ENCODE measurements at places on chromosomes 1 and 21.

DNA sequence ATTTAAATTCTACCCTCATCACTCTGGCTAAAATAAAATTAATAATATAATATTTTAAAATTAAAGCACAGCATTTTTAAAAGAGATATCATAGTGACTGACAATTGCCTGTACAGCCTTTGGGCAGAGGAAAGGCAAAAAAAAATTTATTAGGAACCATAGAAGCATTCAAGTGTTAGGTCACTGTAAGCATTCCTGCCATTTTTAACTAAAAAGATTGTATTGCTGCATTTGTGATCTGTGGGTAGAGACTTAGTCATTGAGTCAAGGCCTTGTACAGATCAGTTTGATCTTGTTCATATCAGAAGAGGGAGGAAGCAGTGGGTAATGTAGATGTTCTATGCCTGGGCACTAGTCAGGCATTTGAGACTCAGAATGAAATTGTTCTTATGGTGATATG lies 109.9 kb downstream of the LYPLAL1 start:
- no peak for DNase-seq

DNA sequence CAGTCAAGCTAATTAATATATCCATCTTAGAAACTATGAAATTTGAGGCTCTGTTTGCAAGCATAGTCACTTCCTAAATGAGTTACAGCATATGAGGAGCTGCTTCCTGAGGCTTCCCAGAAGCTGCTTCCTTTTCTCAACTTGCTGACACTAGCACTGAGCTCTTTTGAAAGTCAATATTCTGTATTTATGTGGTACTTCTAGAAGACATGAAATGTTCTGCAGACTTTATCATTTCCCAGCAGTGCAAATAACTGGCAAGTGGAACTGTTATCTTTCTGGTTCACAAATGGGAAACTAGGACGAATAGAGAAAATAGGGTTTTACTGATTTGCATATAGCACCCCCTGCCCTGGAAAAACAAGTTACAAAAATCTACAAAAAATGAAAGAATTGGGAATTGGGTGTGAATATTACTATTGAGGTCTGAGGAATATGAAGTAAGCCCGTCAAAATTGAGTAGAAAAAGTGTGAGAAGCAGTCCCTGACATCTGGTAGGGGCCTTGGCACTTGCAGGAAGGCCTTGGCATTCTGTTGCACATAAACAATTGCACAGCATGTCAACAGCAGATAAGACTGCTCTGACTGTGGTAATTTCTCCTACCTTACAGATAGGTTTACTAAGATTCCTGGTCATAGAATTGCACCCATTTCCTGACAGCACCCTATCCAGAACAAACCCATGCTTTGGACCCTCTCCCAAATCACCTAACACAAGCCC lies 7.1 kb downstream of the GIPC2 start:
- DNase-seq: no peak

DNA sequence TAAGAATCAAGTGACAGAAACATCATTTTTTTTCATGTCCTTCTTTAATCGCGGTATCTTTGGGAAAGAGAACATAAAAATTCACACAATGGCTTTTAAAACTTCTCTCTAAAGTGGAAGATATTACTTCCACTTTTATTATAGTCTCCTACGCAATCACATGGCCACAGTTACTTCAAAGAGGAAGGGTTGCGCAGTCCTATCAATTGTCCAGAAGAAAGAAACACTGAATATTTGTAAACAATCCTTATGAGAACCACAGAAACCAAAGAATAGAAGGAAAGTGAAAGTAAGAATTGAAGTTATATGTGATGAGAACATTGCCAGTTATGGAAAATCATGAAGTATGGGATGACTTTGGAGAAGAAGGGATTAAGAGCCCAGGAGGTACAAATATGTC lies 32.6 kb downstream of the CFH start:
- no peak for DNase-seq

- no peak for DNase-seq
These were observed 70.7 kb upstream of the SYT6 start for GRCh38 chr1:114224196-114224907.

DNA sequence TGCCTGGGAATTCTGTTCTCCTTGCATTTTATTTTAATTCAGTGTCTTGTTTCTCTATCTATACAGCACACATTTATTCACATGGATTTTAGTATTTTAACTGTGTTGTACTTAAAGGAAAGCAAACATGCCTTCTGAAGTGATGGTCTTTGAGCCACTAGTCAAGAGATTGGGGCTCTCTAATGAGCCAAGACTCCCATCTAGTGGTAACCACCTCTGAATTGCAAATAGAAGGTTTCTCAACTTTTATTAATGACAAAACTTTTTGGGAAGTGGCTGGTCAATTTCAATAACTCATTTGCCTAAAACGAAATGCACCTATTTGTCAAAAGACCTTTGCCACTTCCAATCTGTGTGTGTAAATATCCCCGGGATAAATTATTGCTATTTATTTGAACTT lies 199.6 kb downstream of the LTN1 start:
- DNase-seq: no peak

GRCh38 chr1:67713057-67713846 lies 28.3 kb downstream of the GADD45A start:
- no peak for DNase-seq

- no peak for DNase-seq
These were observed 808 bp downstream of the C1orf116 start for GRCh38 chr1:207031632-207032264.

DNA sequence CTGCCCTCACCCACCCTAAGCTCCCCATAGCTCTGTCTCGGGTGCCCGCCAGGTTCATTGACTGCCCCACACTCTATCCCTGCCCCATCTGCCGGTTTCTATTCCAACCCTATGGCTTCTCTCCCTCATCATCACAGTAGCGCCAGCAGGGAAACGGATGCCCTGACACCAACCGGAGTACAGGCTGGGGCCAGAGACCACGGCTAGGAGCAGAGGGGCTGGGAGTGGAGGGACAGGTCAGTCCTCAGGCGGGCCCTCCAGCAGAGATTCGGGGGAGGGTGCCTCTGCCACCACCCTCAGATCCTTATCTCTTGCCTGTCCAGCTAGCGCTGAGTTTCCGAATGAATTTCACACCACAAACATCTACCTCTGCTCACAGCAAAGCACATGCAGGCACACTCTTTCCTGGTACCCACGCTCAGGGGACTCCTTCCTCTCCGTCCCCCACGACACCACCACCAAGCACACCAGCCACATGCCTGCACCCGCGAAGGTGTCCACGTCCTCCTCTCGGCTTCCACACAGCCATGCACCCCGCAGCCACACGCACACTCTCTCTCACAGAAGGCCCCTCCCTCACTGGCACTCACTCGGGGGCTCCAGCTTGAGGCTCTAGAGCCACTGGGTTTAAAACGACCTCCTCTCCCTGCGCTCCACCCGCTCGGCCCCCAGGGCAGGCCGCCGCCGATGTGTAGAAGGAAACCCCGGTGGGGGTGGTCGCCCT lies 7.2 kb downstream of the TAL1 start:
- no peak for DNase-seq

GRCh38 chr1:227893300-227893948 lies 54.3 kb downstream of the WNT9A start:
- peak; percentile 27 for DNase-seq

- no peak for DNase-seq
These were observed 33.5 kb downstream of the UBE2G2 start for GRCh38 chr21:44767834-44768831.

DNA sequence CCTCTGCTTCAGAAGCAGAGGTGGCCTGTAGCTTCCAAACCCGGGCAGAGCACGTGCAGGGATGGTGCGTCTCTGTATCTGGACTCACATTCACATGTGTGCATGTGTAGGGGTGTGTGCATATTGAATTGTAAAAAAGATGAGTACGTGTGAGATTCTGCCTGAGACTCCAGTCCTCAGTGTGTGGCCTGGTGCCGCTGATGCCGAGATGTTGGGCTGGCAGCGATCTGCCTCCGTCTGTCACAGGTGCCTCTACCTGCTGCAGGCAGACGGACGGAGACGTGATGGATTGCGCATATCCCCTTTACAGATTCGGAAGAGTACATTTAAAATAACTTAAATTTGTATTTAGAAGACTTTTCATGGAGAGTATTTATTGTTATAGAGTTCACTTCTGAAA lies 53.6 kb downstream of the ADARB1 start:
- DNase-seq: no peak

GRCh38 chr1:1359664-1360468 lies 1.5 kb upstream of the MXRA8 start:
- DNase-seq: no peak

DNA sequence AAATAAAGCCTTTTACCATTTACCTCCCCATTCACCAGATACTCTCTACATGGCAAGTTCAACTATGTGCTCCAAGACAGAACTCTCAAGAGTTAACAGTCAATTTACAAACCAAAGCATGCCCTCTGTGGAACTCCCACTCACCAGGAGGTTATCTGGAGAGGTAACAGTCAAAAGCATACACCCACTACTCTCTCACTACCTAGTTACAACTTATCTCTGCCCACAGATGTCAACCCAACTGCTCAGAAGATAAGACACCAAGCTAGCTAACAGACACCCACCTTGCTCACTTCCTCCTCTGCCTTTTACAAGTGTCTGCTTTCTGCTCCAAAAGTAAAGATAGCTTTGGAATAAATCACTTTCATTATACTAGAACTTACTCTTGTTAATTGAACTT lies 131.0 kb downstream of the TRIM33 start:
- no peak for DNase-seq

DNA sequence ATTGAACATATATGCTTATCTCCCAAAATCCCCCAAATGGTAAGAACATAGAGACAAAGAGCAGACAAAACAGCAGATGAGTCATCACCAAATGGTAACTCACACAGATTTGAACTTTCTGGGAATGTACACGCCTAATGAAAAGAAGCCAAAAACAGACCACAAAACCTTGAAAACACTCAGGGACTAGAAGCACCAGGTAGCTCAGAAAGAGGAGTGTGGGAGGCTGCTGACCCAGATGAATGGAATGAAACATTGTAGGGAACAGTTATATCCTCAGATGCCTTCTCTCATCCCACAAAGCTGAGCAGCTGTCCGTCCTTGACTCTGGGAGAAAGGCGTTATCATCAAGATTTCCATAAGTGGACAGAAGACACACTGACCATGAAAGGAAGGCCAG lies 307.0 kb upstream of the USP25 start:
- DNase-seq: no peak

GRCh38 chr1:36386265-36387140 lies 779 bp upstream of the STK40 start:
- DNase-seq: peak; percentile 83

GRCh38 chr1:48472638-48473037 lies 634 bp upstream of the SPATA6 start:
- no peak for DNase-seq

DNA sequence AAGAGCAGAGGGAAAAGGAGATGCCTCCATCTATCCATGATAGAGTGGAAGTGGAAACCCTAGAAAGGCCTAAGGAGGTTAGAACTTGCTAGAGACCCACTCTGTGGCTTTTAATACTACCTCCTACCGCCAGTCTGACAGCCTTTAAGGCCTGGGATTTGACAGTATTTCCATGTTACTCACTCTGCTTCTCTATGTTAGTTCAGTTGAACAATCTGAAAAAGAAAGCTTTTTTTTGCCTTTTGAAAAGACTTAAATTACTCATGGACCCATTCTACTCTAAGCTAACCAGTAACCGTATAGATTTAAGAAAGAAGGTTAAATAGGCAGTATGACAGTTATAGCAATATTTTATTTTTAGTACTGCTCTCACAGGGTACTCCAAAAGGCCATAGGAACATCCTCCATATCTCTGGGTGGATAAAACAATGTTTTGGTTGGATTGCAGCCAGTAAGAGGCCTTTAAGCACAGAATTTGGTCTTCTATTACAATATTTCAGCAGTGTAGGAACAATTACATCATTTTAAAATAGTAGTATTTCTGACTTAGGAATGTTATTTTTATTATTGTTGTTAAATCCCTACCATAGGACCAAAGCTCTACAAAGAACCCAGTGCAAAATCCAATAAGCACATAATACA lies 15.9 kb upstream of the GPR25 start:
- DNase-seq: no peak

DNA sequence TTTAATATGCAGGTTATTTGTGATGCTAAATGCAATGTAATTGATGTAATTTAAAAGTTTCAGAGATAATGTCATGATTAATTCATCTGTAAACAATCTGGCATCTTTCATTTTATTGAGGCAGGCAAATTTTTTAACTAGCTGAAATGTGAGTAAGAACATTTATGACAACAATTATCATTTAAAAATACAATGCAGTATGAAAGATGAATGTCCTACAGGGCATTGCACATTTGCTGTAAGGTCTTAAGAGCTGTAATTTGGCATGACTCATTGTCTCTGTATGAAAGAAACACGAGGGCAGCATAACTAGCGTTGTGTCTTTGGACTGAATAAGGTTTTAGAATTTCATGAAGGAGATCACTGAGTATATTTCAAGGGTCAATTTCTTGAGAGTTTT lies 642.8 kb downstream of the PLA2G4A start:
- DNase-seq: no peak

GRCh38 chr1:41434748-41435449 lies 49.6 kb downstream of the EDN2 start:
- DNase-seq: no peak

GRCh38 chr1:201395936-201396335 lies 3.2 kb downstream of the LAD1 start:
- DNase-seq: no peak

DNA sequence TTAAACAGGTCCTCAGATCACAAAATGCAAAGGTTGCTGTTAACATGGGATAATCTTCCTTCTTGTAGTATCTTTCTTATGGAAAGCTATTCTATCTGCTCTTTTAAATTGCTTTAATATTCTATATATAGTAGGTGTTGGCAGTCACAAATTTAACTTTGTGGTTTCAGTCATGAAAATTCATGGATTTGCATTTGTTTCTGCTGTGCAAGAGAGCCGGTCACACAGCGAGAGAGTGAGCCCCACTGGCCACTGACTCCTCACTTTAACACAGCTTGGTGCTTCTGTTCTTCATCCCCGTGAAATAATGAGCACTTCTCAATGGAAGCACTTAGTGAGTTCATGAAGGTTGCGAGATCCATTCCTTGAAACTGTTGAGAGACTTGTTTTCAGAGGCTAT lies 18.1 kb upstream of the BMP8A start:
- no peak for DNase-seq

DNA sequence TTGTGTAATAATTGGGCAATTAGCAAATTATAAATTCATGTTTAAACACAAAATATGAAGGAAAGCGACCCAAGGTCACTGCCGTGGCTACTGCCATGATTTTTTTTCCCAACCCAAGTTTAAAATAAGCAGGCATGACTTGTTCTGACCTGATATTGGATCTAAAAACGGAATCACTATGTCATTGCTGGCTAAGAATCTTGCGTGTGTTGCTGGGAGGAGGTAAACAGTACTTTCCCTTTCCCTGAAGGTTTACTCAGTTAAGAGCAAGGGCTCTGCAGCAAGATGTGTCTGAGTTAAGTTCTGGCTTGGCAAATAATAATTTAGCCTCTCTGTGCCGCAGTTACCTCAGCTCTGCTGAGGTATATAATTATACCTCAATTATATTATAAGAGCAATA lies 125.7 kb upstream of the L1TD1 start:
- DNase-seq: no peak

DNA sequence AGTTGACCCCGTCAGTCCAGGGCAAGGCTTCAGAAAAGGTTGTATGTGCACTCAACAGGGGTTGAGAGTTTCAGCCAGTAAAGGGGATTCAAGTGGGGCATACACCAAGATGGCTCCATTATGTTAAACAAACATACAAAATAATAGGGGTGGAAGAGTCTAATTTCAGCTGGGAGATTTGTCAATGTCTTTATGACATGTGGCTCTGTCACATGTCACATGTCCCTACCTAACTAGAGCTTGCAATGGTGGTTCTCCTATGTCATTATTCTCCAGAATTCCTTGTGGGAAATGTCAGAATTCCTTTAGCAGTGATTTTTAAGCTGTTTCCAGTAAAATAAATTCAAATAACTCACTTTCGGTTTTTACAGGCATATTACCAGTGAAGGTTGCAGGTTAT lies 392.0 kb upstream of the ADGRL4 start:
- DNase-seq: no peak

All from activated CD4-positive, CD25-positive, alpha-beta regulatory T cell treated with anti-CD3 and anti-CD28 coated beads, Interleukin-2, amount 50 U/mL, for 72 hours (primary cell).